ENCODE measurements at places on chromosomes 13 and 19.
A peak's percentile ranks its signal among the peaks of the same experiment; 100 is the strongest.

GRCh38 chr19:4567584-4568071 is 8.1 kb upstream of the SEMA6B start:
- DNase-seq, result peak; percentile 36

DNA sequence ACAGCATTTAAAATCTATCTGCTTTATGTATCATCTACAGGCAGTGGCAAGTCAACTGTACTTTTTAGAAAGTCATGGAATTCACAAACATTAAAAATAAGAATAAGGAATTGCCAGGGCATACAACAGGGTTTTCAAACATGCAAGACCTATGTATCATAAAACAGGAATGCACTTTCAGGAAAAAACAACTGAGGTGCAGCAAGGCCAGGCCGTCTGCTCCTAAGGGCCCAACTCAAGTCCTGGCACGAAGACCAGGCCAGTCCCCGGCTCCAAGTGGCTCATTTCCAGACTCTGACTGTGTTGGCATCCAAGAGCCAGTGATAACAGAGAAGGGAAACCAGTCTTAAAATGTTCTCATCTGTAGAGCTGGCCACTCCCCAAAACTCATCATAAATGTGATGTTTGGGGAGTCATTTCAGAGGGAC is 7.1 kb downstream of the RFX2 start:
- no peak for DNase-seq

GRCh38 chr19:53864308-53864836 is 3.3 kb upstream of the MYADM start:
- no peak for DNase-seq

DNA sequence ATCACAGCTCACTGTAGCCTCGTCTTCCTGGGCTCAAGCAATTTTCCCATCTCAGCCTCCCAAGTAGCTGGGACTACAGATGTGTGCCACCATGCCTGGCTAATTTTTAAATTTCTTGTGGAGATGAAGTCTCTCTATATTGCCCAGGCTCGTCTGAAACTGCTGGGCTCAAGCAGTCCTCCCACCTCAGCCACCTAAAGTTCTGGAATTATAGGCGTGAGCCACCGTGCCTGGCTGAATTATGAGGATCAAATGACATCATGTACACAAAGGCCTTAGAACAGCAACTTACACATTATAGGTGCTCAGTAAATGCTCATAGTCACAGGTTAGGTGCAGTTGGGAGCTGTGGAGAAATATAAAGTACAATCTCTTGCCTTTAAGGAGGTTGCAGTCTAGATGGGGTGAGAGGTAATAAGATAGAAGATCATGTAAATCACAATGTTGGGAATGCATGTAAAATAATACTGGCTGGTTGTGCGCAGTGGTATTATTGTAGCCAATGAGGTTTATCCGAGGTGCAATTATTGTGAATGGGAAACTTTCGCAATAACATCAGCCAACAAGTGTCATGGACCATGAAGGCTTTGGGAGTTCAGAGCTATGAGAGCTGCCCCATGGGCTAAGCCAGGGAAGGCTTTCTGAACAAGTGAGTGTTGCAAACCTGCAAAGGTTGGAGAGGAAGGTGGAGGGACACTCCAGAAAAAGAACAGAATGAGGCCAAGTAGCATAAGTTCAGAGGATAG is 29.8 kb upstream of the CXCL17 start:
- no peak for DNase-seq

GRCh38 chr19:33755099-33756035 is 41.3 kb upstream of the KCTD15 start:
- no peak for DNase-seq

- no peak for DNase-seq
These were observed 9.0 kb upstream of the USP29 start for GRCh38 chr19:57110592-57111328.

DNA sequence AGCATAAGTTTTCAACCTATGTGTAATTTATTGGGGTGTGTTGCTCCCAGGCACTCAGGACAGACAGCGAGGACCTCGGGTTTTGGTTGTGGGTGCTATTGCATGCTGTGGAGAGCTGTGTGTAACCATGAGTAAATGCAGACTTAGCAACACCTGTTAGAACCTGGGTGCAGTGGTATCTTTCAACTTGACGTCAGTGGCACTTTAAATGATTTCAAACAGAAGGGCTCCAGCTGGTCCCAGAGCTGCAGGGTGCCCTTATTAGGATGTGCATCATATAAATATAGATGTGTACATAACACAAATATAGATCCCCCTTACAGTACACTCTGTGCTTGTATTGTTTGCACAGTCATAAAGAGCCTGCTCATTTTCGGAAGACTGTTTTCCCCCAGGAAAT is 228.3 kb upstream of the IRS2 start:
- no peak for DNase-seq

DNA sequence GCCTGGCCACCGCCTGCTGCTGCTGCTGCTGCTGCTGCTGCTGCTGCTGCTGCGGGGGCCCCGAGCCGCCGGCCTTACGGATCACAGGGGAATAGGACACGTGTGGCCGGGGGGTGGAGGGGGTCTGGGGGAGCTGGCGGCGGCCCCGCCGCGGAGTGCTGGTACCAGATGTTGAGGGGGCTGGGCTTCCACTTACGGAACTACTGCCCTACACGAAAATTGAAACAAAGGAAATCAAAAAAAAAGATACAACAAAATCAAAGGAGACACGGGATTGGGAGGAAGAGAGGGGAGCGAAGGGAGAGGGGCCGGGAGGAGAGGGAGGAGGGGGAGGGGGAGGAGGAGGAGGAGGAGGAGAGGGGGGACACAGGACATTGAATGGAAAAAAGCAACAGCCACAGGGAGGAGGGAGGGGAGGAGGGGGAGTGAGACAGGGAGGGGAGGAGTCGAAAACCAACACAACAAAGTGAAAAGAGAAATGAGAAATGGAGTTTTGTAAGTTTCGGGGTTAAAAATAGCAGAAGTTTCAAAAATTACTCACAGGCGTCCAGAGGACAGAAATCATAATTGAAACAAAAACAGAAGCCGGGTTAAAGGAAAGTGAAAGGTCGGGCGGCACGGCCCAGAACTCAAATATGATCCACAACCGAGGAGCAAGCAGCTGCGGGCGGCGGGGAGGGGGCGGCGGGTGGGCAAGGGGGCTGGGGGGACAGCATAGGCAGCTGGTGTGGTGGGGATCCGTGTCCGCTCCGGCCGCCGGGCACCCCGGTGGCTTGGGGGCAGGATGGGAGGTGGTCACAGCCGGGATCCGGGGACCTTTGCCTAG is 57.8 kb downstream of the IER2 start:
- DNase-seq, result peak; percentile 47

- peak; percentile 39 for DNase-seq
These were observed 25.1 kb upstream of the KCTD15 start for GRCh38 chr19:33771384-33772101.

DNA sequence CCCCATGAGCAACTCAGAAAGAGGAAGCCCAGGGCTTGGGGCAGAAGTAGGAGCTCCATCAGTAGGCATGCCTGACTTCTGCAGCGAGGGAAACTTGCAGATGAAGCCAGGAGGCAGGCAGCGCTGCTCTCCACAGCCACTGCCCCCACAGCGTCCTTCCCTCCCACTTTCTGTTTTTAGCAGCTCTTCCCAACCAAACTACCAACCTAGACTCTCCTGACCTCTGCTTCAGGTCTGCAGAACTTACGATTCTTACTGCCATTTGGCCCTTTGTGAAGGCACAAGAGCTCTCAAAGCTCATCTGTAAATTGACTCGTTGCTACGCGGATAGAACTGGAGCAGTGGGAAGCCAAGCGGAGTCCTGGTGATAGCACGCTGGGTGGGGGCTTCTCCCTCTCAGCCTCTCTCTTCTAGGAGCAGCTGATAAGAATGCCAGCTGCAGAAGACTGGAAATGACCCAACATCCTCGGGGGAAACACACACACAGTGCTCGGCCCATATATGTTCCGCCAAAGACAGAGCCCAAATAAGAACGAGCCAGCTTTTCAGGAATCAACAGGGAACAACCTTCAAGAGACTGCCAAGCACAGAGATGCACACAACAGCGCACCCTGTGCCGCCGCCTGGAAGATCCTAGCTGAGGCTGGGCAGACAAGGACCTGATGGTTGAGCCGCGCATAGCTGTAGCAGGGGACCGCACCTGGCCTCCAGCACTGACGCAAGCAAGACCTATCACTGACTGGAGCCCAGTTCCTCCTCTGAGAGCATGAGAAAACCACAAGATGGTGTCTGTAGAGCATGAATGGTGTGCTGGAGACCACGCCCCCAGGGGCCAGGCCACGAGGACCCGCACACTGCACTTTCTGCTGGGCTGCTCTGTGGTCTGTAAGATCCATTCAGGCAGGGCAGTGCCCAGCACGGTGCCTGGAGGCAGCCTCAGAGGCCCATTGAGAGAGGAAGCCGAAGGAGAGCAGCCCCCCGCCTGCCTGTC is 15.9 kb upstream of the SLC35E1 start:
- no peak for DNase-seq

GRCh38 chr13:111186305-111186935 is 71.3 kb downstream of the ARHGEF7 start:
- no peak for DNase-seq

DNA sequence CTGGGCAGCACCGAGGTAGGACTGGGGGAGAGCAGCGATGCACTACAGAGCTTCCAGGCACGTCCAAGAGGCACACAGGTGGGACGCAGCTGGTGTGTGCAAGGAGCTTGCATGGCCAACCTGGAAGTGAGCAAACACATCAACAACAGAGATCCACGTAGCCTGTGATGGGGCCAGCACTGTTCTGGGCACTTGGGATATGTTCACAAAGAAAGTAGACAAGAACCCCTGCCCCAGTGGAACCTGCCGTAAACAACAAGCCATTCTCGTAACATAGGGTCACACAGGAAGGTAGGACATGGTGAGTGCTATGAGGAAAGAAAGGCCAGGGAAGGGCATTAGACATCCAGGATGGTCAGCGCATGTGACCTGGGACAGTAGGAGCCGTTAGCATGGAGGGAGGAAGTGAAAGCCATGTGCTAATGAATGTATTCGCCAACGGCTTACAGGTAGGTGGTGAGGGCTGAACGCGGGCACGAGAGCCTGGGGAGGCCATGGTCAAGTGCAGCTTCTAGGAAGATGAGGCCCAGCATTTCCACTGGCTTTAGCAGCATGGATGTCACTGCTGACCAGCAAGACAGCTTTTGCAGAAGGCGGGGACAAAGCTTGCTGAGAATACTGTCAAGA is 105.5 kb downstream of the TEX26 start:
- no peak for DNase-seq

DNA sequence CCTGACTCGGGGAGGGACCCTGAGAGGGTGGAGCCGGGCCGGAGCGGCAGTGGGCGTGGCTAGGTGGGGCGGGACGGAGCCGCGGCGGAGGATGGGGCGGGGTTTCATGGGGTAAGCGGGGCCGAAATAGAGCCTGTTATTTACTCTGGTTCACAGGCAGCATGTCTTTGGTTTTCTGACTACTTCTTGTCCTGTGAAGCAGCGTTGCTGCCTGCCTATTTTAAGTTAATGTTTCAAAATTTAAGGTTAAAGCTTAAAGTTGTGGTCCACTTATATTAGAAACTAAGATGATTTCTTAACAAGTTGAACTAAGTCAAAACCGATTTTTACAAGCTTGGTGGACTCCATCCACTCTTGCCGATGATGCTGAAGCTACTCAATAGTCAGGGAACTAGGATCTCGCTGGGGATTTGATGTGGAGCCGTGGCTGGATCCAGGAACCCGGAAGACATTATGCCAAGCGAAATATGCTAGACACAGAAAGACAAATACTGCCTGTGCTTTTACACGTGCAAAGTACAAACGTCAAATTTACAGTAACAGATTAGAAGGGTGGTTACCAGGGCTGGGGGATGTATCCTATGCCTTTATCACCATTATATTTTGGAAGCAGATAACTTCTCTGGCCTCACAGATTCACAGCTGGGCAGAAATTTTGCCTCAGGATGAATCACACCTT is 433 bp upstream of the ZNF616 start:
- peak; percentile 95 for DNase-seq

- no peak for DNase-seq
These were observed 211.2 kb downstream of the UQCRFS1 start for GRCh38 chr19:29001597-29002245.

GRCh38 chr19:8224394-8225145 is 15.4 kb downstream of the CERS4 start:
- no peak for DNase-seq

DNA sequence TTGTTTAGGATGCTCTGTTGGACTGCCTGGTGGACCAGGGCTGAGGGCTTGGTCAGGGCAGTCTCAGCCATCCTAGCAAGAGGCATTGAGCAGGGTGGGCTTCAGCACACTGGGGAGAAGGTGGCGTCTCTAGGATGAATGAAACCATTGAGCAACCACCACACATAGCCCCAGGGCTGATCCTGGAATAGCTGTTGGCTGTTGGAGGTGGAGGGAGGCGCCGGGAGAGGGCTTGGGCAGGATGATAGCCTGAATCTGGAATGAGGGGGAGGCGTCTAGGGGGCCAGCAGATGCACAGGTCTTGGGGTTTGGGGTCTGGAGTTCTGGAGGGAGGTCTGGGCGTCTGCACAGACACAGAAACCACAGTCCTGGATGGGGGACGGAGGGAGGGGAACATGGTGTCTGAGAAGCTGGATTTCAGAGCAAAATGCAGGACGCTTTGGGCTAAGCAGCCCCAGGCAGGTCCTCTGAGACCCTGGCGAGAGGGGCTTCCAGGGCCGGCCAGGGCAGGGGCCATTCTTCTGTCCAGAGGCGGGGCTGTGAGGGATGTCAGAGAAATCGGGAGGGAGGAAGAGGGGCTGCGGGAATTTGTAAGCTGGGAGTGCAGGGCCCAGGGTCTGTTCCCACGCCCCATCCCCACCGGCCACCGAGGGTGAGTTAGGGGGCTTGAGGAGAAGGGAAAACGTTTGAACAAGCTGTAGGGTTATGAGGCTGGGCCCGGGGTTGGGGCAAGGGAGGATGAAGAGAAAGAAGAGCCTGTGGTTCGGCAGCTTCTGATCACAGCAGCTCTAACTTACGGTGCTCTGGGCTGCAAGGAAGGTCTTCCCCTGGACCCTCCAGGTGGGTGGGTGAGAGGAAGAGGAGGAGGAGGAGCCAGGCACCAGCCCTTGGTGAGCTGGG is 5.2 kb downstream of the TRAPPC5 start:
- no peak for DNase-seq
